A549 treated with Mapracorat at 1 μM for 4 hours (cell line): ENCODE measurements at places on chromosomes 6 and 20. TPM values are rescaled to one million over a fixed set of nuclear protein-coding genes. Genes with fewer than 3 reads are reported as not detected.

The BPIFA2 gene
- total RNA-seq: not detected in 5 replicates

The MDN1 gene
- 9.6 to 14.0 TPM (median 12.4 TPM) in 5 replicates for total RNA-seq

The MAPK13 gene
- 0.28 to 1.00 TPM (median 0.74 TPM) in 5 replicates for total RNA-seq

The FAM217A gene
- total RNA-seq: not detected in 5 replicates

The ENPP1 gene
- total RNA-seq: 1.1 to 1.5 TPM (median 1.4 TPM) in 5 replicates

The UST gene
- 3.5 to 4.7 TPM (median 3.9 TPM) in 5 replicates for total RNA-seq

The ECT2L gene
- not detected in 5 replicates for total RNA-seq

The DSP gene
- 33.2 to 49.8 TPM (median 44.1 TPM) in 5 replicates for total RNA-seq

The SIRPD gene
- not detected in 5 replicates for total RNA-seq

The PDYN gene
- 0.09 TPM in 1 of 5 replicates, not detected in the others for total RNA-seq

The PRKN gene
- total RNA-seq: 0.07 TPM in 2 of 5 replicates, not detected in the others

The LRRC73 gene
- total RNA-seq: 0.46 to 1.3 TPM (median 1.1 TPM) in 5 replicates

The LPA gene
- 0.02 to 0.17 TPM (median 0.06 TPM) in 4 of 5 replicates, not detected in the other for total RNA-seq

The SCRT2 gene
- total RNA-seq: 0.08 TPM in 1 of 5 replicates, not detected in the others

The YIPF3 gene
- total RNA-seq: 63.3 to 71.4 TPM (median 66.2 TPM) in 5 replicates

The FNDC11 gene
- 0.18 to 0.46 TPM (median 0.25 TPM) in 5 replicates for total RNA-seq

The MBOAT1 gene
- 2.2 to 2.7 TPM (median 2.4 TPM) in 5 replicates for total RNA-seq

The SYTL3 gene
- 1.4 to 1.6 TPM (median 1.5 TPM) in 5 replicates for total RNA-seq

The MDC1 gene
- 14.9 to 21.3 TPM (median 16.4 TPM) in 5 replicates for total RNA-seq

The MEI4 gene
- total RNA-seq: not detected in 5 replicates

The ANGPT4 gene
- 0.03 to 0.05 TPM (median 0.03 TPM) in 3 of 5 replicates, not detected in the others for total RNA-seq

The PAK5 gene
- total RNA-seq: not detected in 5 replicates

The CRISP2 gene
- total RNA-seq: not detected in 5 replicates

The TOX2 gene
- 10.7 to 14.4 TPM (median 12.8 TPM) in 5 replicates for total RNA-seq

The DLL1 gene
- total RNA-seq: 0.12 to 0.35 TPM (median 0.15 TPM) in 5 replicates

The MTFR2 gene
- total RNA-seq: 11.7 to 12.4 TPM (median 12.0 TPM) in 5 replicates

The EEF1A2 gene
- 132 to 182 TPM (median 150 TPM) in 5 replicates for total RNA-seq

The C6orf132 gene
- 1.9 to 3.0 TPM (median 2.5 TPM) in 5 replicates for total RNA-seq

The C4A gene
- total RNA-seq: 0.97 to 1.7 TPM (median 1.4 TPM) in 5 replicates

The CPXM1 gene
- total RNA-seq: not detected in 5 replicates

The BTNL2 gene
- total RNA-seq: not detected in 5 replicates

The NKAPL gene
- total RNA-seq: not detected in 5 replicates

The CD109 gene
- total RNA-seq: 38.4 to 68.4 TPM (median 59.4 TPM) in 5 replicates

The EYA4 gene
- total RNA-seq: 8.3 to 10.9 TPM (median 9.2 TPM) in 5 replicates
